ENCODE measurements at places on chromosomes 12 and 14. TPM values are rescaled to one million over a fixed set of nuclear protein-coding genes. Genes with fewer than 3 reads are reported as not detected.

Gene CEBPE
- 0.13 TPM for total RNA-seq

DNA sequence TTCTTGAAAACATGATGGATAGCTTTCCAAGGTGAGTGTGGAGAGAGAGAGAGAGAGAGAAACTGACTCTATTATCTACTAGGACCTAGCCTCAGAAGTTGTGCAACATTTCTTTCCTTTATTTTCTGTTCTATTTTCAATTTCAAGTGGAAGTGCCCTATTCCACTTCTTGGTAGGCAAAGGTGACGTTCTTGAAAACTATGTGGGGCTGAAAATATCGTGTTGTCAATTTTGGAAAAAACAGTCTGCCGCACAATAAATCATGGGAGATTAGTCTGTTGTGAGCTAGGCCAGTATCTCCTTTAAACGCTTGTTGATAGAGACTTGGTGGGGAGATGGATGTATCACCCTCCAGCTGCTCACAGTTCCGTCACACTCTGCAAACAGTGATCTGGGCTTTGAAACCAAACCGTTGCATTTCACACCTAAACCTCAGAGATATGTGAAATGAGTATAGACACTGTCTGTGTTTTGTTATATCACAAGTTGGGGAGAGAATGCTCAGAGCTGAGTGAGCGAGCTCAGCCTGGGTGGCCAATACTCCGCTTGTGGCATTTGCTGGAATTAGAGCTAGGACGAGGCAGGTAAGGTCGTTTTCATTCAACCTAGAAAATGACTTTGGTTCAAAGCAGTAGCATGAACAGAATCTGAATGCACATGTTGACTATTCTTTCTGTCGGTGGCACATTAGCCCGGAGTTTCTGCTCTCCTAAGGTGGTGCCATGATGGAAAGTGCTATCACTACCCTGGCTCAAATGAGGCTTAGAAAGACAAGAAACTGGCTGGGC, 75.1 kb upstream of the ST8SIA1 start:
- H3K36me3 ChIP-seq, result no peaks in the 10 kb centered on the region
- no peaks in the 10 kb centered on the region for H3K27me3 ChIP-seq
- H3K4me3 ChIP-seq, result no peak overlapping the region
- H3K4me1 ChIP-seq, result peaks cover 5% of the 10 kb centered on the region
- DNase-seq, result peak; percentile 5
- no peak overlapping the region for H3K27ac ChIP-seq

DNA sequence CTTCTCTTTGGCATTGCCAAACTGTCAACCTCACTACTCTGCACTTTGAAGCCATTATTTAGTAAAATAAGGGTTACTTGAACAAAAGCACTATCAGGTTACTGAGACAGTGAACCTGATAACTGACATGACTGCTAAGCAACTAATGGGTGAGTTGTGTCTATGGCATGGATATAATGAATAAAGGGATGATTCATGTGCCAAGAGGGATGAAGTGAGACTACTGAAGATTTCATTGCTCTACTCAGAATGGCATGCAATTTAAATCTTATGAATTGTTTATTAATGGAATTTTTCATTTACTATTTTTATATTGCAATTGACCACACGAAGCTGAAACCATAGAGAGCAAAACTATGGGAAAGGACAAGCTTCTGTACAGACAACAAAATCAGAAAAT, 74.4 kb downstream of the CEP128 start:
- no peak for DNase-seq
- no peaks in the 10 kb centered on the region for H3K27me3 ChIP-seq
- H3K36me3 ChIP-seq, result no peaks in the 10 kb centered on the region
- H3K4me3 ChIP-seq, result no peak overlapping the region

Gene JDP2
- total RNA-seq, result 45.0 TPM

Gene KRT3
- not detected for total RNA-seq

Gene NDUFB1
- total RNA-seq, result 277 TPM

DNA sequence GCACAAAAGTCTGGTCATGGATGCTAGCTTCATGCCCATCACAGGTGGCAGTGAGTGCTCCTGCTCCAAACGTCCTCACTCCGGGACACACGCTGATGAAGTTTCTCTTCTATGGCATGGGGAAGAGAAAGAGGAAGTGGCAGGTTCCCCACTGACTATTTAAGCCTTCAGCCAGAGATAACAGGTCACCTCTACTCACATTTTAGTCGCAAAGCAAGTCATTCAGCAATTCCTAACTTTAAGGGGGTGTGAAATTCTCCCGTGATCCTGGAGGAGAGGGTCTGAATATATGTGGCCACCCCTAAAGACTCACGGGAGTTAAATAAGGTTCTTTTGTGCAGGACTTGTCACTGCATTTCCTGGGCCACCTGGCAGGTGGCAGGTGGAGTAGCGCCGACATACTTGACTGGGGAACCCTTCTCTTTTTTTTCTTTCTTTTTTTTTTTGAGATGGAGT, 18.8 kb upstream of the RCOR1 start:
- H3K4me3 ChIP-seq, result no peak overlapping the region
- no peaks in the 10 kb centered on the region for H3K36me3 ChIP-seq
- H3K4me1 ChIP-seq, result peaks cover 5% of the 10 kb centered on the region
- no peaks in the 10 kb centered on the region for H3K27me3 ChIP-seq
- no peak overlapping the region for H3K27ac ChIP-seq

- H3K4me1 ChIP-seq, result no peaks in the 10 kb centered on the region
- H3K27me3 ChIP-seq, result no peaks in the 10 kb centered on the region
- no peak overlapping the region for H3K27ac ChIP-seq
- no peak overlapping the region for H3K4me3 ChIP-seq
- DNase-seq, result no peak
Observed at GRCh38 chr12:123427036-123427769, 9.3 kb downstream of the RILPL2 start.

DNA sequence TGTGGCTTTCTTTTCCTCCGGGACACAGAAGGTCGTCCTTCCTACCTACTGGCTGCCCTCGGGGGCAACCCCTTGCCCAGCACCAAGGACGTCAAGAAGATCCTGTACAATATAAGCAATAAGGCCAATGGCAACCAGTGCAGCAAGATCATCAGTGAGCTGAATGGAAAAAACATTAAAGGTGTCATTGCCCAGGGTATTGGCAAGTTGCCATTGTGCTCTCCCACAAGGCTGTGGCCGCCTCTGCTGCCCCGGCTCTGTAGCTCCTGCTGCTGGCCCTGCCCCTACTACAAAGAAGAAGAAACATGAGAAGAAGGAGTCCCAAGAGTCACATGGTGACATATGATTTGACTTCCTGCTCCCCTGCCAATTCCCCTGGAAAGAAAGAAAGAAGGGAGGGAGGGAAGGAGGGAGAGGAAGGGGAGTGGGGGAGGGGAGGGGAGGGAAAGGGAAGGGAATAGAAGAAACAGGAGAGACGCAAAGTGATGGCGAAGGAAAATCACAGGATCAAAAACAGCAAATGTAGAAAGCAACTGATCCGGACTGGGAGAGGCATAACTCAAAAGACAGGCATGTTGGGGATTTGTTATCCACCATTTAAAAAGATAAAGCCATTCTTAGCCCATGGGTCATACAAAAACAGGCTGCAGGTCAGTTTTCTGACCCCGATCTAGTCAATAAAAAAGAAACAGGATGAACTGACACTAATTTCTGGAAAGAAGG, 61.3 kb upstream of the RESF1 start:
- H3K27ac ChIP-seq, result no peak overlapping the region
- no peak overlapping the region for H3K4me3 ChIP-seq
- DNase-seq, result peak; percentile 43

DNA sequence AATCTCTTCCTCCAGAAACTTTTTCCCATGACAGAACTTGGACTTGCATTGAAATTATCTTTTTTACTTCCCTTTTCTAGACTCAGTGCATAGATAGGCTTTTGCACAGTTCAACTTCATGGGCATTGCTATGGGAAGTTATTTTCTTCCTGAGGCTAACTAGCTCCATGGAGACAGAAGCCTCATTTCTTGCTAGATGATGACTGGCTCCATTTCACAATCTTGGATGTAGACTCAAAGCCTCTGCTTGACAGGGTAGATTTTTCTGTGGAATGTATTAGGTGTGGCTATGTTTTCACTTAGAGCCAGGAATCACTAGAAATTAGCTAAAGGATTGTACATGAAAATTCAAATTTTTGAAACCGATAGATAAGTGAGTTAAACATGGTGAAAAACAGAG, 884.1 kb upstream of the MGAT4C start:
- no peaks in the 10 kb centered on the region for H3K4me1 ChIP-seq
- no peak overlapping the region for H3K27ac ChIP-seq
- H3K36me3 ChIP-seq, result no peaks in the 10 kb centered on the region
- peak; percentile 17 for DNase-seq
- H3K27me3 ChIP-seq, result no peaks in the 10 kb centered on the region

GRCh38 chr12:94831081-94831751, 172.3 kb downstream of the NDUFA12 start:
- H3K27me3 ChIP-seq, result no peaks in the 10 kb centered on the region
- DNase-seq, result peak; percentile 63
- no peak overlapping the region for H3K4me3 ChIP-seq
- peaks cover 11% of the 10 kb centered on the region for H3K4me1 ChIP-seq
- no peak overlapping the region for H3K27ac ChIP-seq
- no peaks in the 10 kb centered on the region for H3K36me3 ChIP-seq

DNA sequence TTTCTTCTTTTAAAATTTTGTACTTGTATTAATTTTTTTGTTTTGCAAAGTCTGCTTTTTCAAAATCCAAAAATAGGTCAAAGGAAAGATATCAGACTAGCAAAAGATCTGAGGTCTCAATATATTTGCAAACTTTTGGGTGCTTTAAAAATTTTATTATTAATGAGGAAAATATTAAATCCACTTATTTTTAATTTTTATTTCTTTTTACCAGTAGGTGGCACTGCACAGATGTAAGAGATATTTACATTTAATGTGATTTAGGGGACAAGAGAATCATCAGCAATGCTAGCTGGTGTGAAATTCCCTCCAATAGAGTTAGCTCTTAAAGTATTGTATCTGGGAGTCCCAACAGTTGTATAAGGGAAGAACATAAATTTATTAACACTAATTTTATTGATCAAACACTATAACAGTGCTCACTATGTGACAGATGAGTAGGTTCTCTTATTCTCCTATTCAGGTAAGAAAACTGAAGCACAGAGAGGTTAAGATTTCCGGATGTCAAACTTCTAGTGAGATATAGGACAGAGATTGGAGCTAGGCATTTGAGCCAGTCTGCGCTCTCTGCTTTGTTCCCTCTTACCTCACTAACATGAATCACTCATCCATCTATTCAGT, 30.5 kb downstream of the ALX1 start:
- DNase-seq, result no peak
- H3K4me1 ChIP-seq, result no peaks in the 10 kb centered on the region
- H3K4me3 ChIP-seq, result no peak overlapping the region
- H3K27ac ChIP-seq, result no peak overlapping the region

Gene PIANP
- 0.49 TPM for total RNA-seq

- no peaks in the 10 kb centered on the region for H3K36me3 ChIP-seq
- H3K4me3 ChIP-seq, result peak overlapping the region; percentile 72
- no peaks in the 10 kb centered on the region for H3K27me3 ChIP-seq
- H3K27ac ChIP-seq, result peak overlapping the region; percentile 84
- H3K4me1 ChIP-seq, result peaks cover 38% of the 10 kb centered on the region
- peak; percentile 76 for DNase-seq
Observed at GRCh38 chr12:570921-571794, 92.1 kb downstream of the NINJ2 start.

DNA sequence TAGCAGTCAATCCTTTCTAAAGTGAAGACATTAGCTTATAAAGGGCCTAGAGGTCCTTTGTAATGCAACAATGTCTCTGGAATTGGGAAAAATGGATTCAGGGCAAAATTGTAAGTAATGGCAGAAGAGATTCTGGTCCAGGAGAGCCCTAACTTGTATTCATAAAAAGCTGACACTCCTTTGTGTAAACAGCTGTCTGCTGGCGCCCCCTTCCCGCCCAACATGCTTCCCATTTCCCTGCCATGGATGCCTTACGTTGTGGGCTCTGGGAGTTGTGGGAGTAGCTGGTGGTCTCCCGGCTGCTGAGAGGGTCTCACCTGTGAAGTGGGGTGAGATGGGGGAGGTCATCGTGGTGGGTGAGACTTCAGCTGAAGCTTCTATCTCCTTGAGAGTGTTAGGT, 2.3 kb downstream of the ACRBP start:
- peak overlapping the region; percentile 66 for H3K27ac ChIP-seq
- no peaks in the 10 kb centered on the region for H3K27me3 ChIP-seq
- H3K36me3 ChIP-seq, result peaks cover 12% of the 10 kb centered on the region

DNA sequence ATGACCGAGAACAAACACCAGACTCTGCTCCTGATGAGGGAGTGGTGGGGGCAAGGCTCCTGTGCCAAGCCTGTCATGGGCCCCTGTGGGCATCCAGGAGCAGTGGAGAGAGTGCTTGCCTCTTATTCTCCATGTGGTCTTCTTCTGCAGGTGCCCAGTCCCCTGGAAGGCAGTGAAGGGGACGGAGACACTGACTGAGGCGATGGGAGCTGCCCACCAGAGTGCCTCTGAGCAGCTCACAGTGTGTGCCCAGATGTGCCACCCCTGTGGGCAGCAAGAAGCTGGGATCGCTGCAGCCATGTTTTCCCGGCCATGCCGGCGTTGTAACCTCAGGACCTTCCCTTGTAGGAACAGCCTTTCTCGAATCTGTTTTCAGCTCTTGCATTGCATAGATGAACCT, 6.4 kb upstream of the EP400 start:
- H3K36me3 ChIP-seq, result peaks cover 50% of the 10 kb centered on the region
- DNase-seq, result no peak
- H3K4me3 ChIP-seq, result no peak overlapping the region
- H3K27ac ChIP-seq, result no peak overlapping the region
- no peaks in the 10 kb centered on the region for H3K27me3 ChIP-seq

Gene TAS2R14
- 2.5 TPM for total RNA-seq

Gene POTEM
- not detected for total RNA-seq

Gene CMAS
- 20.1 TPM for total RNA-seq

DNA sequence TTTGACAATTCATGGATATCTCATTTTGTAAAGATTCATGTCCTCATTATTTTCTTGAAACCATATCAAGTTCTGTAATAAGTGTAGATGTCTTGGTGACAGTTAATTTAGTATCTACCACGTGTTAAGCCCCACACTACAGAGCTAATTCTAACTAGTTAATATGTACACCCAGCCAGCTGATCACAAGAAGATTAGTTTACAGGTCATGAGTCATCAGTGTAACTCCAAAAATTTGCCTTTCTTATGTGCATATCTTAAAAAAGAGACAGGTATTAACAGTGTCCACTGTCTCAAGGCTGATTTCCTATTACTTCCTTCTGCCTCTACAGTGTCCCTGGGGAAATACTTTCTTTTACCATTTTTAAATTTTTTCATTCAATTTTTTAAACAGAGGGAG, 13.3 kb upstream of the YBX3 start:
- no peak overlapping the region for H3K4me3 ChIP-seq
- H3K27ac ChIP-seq, result no peak overlapping the region
- H3K4me1 ChIP-seq, result no peaks in the 10 kb centered on the region
- H3K27me3 ChIP-seq, result peaks cover 13% of the 10 kb centered on the region

GRCh38 chr12:48160807-48161206, 3.5 kb upstream of the ASB8 start:
- H3K27ac ChIP-seq, result no peak overlapping the region
- H3K4me1 ChIP-seq, result peaks cover 11% of the 10 kb centered on the region
- no peaks in the 10 kb centered on the region for H3K27me3 ChIP-seq
- H3K4me3 ChIP-seq, result no peak overlapping the region
